Hepatic stellate cell (primary cell): ENCODE measurements at places on chromosomes 11 and 22.

DNA sequence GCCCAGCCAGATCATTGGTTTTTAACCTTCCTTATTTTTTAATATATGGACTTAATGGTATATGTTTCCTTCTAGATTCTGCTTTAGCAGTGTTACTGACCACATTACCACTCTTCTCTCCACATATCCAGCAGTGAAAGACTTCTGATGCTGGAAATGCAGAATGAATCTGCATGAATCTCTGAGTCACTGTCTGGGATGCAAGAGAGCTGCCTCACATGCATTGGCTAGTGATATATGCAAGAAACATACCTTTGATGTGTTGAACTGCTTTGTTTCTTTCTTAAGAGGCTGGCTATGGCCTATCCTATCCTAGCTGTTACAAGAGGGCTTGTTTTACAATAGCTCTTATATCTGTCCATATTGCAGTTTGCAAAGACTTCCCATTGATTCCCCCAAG, 16.6 kb upstream of the AMPD3 start:
- no peak for DNase-seq

DNA sequence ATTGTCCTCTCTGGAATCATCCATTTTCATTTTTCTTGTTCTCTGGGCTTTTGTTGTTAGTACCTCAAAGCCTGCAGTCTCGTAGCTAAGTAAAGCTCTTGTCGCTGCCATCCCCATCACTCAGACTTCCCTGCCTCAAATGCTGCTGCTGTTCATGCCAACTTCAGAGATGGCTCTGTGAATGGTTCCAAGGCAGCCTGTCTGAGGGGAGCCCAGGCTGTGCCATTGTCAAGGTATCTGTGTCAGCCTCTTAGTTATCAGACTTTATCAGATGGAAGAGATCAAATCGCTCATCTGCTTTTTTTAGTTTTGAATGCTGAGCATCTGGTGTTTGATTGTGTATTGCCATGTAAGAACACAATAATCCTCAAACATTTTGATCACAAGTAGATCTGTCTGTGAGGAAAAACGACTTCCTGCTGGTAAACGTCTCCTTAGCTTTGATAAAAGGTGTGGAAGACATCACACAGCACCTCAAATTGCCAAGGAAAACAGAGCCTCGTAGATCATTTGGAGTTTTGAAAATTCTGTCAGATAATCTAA, 304.2 kb upstream of the ZC3H12C start:
- no peak for DNase-seq

DNA sequence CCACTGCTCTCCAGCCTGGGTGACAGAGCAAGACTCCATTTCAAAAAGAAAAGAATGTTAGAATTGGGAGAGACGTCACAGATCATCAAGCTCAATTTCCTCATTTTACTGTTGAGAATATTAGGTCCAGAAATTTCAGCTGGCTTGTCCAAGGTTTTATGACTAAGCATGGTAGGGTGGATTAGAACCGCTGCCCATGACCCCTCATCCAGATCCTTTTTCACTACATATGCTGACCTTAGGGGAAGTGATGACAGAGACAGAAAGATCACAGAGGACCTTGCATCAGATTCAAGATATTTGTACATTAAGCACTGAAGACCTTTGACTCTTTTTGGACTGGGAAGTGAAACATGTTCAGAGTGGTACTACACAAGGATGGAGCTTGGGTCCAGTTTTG, 134.5 kb downstream of the ADAMTS15 start:
- DNase-seq, result no peak

- DNase-seq, result no peak
Observed at GRCh38 chr11:128209138-128209435, 378.3 kb downstream of the ETS1 start.

DNA sequence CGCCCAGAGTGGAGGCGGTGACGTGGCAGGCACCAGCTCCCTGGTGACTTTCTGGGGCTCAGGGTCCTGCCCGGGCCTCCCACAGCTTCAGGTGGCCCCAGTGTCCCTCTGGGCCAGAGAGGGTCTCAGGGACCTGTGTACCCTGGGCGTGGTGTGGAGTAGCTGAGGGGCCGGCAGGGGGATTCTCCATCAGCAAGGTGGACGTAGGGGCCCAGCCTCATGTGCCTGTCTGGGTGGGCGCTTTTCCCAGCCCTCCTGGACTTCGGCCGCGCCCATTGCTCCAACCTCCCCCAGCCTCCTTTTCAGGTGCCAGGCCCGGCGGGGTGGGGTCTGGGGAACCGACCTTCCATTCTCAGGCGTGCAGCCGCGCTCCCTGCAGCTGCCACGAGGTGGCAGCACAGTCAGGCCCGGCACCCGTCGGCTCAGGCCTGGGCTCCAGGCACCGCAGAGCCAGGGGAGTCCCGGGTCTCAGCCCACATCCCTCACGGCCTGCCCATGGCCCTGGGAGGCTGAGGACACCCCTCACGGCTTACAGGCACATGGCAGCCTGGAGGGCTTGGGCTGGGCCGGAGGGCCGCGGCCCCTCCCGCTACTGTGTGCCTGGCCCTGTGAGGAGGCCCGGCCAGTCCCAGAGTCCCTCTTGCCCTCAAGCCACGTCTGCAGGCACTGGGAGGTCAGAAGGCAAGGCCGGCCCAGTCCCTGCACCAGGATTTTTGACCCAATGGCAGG, 19.9 kb upstream of the MUC5B start:
- peak; percentile 85 for DNase-seq

DNA sequence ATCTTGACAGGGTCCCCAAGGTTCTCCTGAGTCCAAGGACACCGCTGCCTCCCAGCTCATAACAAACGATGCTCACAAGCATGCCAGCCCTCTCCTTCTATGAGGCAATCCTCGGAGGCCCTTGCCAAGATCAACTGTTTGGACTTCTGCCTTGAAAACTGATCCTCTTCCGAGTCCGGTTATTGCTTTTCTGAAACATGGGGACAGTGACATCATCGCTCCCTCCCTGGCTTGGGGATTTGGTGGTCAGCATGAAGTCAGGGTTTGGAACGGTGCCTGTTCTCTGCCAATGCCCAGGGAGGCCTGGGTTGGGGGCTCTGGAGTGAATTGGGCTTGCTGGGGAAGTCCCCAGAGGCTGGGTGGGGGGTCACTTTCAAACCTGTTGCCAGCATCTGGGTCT, 149.3 kb downstream of the FBXO7 start:
- DNase-seq, result peak; percentile 78

- no peak for DNase-seq
Observed at GRCh38 chr22:44221710-44222475, 41.2 kb downstream of the PARVG start.

DNA sequence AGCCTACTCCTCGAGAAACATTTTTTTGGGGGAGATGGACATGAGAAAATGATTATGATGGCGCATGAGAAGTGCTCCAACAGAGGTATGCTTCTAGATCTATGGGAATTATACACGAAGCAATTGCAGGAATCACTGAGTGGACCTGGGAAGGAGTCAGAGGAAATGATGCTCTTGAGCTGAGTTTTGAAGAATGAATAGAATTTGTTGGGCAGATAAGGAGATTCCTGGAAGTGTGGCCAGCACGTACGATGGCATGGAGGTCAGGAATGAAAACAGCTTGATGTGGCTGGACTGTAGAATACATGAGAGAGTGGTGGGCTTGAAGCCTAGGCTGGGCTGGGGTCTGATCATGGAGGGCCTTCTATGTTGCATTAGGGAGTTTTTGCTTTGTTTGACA, 31.7 kb downstream of the ADAMTS15 start:
- peak; percentile 59 for DNase-seq

- DNase-seq, result no peak
Observed at GRCh38 chr11:131378931-131379330, 8.5 kb downstream of the NTM start.

DNA sequence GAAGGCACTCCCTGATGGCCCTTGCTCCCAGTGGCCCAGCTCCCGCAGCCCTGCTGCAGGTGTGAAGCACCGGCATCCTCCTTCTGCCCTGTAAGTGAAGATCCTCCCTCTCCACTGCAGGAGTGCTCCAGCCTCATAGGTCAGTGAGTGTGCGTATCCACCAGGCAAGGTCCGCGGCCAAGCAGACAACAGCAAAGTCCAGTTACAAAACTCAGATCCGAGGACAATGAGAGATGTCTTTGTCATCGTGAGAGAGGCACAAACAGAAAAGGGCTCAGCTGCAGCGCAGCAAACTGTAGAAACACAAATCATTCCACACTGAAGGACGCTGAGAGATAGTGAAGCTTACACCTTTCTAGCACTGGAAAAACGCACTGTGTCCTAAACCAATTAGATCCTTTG, 46.1 kb downstream of the MYH9 start:
- DNase-seq, result no peak

GRCh38 chr11:97702951-97703350, 1313.1 kb downstream of the JRKL start:
- no peak for DNase-seq

DNA sequence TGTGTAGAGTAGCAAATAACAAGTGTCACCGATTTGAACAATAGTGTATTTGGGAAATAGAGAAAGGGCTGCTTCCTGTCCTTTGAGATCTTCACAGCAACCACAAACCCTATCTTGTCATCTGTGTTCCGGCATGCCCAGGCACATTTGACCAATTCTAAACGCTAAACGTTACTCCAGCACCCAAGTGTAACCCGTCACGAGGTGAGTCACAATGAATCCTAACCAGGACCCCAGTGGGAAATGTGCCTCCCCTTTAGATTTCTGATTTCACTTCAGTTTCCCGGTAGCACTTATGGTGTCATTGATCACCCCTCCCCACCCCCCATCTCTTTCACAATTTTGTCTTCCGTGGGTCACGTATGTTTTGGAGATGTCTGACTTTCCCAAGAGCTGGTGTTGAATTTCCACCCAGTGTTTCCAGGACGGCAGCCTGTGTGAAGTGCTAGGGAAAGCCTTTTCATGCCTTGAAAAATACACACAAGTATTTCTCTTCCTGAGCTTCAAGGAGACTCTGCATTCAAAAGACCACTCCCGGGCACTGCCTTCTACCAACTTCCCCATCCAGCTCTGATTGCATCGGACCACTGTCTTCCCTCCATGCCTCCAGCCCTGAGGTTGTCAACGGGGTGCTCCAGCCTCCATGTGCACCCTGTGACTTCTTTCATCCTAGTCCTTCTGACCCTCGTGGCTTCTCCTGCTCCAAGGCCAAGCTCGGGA, 10.5 kb upstream of the C11orf24 start:
- no peak for DNase-seq

DNA sequence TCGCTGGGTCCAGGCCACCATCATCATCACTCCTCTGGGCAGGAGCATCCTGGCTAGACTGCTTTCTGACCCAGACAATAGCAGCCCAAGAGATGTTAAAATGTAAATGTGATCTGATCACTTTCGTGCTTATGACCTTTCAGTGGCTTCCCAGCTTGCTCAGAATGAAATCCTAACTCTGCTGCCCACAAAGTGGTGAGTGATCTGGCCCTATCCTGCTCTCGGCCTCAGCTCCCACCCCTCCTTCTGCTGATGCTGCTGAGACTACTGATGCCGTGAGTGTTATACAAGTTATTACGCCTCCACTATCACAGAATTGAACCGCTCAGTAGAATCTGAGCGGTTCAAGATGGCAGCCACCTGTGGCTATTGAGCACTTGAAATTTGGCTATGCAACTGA, 26.2 kb downstream of the ELF5 start:
- no peak for DNase-seq

- DNase-seq, result peak; percentile 61
Observed at GRCh38 chr11:67240576-67241389, 25.5 kb upstream of the GRK2 start.

DNA sequence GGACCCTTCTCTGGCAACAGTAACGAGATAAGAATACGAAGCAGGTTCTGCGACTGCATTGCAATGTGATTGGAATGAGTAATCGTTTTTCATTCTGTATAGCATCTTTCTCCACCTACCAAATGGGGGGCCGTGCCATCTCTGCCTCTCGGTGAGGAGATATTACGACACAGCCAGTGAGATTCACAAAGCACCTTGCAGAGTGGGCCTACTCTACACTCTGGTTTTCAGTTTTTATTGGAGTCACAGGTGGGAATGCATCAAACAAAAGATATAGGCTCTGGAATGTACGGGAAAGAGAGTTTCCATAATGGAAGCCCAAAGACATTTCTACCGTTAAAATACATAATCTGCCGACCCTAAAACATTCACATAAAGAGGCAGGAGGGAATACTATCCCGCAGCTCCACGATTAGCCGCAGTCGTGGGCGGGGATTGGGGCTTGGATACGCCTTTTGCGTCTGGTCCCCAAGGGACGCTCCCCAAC, 423 bp upstream of the RTN3 start:
- no peak for DNase-seq

DNA sequence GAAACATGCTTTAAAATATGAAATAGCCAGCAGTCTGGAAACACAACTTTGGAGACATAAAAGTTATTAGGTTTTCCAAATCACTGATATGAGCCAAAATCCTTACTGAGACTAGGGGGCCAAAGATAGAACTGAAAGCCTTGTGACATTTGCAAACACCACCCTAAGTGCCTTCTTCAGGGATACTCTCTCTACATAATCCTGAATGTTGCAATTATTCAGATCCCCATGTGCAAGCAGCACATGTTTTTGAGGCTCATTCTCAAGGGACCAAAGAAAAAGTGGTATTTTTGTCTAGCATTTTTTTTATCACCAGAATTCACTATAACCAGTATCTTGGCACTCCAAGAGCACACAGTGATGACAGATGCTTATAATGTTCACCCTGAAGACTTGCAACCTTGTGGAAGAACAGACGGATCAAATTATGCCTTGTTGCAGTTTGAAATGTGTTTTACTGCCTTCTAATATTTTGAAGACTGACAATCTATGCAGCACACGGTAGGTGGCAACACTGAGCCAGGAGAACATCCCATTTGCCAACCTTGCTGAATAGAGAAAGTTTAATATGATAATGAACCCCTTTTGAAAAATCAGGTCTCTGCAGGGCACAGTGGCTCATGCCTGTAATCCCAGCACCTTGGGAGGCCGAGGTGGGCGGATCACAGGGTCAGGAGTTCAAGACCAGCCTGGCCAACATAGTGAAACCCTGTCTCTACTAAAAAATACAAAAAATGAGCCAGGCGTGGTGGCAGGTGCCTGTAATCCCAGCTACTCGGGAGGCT, 78.5 kb downstream of the PLEKHA7 start:
- DNase-seq, result peak; percentile 27

DNA sequence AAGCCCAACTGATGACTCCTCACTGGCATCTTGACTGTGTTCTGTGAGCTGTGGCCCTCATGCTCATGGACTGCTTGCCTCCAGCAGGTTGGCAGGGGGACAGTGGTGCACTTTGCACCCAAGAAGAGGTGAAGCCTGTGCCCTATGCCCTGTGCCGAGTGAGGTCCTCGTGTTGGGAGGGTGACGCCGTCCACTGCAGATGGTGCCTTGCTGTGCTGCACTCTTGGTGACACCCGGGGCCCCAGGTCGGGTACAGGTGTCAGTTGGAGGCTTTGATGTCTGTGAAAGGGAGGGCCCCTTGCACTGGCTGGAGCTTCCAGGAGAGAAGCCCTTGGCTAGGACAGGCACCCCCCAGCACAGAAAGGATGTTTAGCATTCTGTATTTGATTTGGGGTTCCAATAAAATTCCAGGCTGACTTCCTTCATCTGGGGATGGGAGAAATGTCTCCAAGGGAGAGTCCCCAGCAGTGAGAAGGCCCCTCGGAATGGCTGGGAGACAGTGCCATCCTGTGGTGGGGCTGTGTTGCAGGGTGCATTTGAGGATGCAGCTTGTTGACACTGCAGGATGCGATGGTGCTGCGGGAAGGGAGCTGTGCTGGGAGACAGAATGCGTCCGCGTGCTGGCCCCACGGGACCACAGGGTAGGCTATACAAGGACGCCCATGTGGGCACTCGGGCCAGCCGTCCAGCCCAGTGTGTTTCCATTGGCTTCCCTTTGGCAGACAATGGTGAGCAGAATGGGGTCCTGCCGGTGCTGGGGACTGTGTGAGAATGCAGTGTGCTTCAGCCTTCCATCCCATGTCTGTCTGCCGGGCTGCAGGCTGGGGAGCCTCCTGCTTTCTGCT, 2.5 kb upstream of the ZDHHC8 start:
- peak; percentile 61 for DNase-seq
